ENCODE measurements at places on chromosomes 11 and 22. TPM values are rescaled to one million over a fixed set of nuclear protein-coding genes. Genes with fewer than 3 reads are reported as not detected.

GRCh38 chr22:30858976-30859713, 109.4 kb downstream of the MORC2 start:
- DNase-seq, result no peak

GRCh38 chr11:98155696-98156095, 865.1 kb upstream of the CNTN5 start:
- DNase-seq, result no peak

DNA sequence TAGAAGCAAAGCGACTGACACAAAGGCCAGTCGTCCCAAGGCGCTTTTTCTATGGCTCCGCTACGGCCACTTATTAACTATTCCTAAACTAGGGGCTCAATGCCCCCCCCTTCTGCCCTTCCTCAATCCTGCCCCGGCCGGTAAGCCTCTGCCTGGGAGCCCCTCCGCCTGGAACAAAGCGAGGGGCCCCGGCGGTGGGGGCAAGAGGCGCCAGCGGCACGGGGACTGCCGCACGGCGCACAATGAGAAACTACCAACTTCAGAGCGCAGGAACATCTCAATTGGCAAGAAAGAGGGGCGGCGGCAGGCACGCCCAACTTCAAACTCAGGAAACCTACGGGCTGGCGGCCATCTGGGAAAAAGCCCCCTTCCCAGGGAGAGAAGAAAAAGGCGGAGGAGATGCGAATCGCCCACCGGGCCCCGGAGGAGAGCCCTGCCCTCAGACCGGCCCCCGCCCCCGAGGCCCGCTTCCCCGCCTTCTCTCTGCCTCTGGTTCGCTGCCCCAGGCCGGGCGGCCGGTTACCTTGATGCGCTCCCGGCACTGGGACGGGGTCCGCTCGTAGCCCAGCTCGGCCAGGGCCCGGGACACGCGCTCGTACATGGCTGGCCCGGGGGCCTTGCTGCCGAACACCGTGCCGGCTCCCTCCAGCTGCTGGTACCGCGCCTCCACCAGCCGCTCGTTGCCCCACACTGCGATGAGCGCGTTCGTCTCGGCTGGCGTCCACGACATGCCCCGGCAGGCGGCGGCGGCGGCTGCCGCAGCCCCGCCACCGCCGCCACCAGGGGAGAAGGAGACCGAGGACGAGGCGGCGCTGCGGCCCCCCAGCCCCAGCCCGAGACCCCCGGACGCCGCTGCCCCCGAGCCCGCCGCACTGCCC, 619 bp downstream of the MSANTD2 start:
- peak; percentile 37 for DNase-seq

HSPB2 gene
- total RNA-seq, result 1.0 TPM

DNA sequence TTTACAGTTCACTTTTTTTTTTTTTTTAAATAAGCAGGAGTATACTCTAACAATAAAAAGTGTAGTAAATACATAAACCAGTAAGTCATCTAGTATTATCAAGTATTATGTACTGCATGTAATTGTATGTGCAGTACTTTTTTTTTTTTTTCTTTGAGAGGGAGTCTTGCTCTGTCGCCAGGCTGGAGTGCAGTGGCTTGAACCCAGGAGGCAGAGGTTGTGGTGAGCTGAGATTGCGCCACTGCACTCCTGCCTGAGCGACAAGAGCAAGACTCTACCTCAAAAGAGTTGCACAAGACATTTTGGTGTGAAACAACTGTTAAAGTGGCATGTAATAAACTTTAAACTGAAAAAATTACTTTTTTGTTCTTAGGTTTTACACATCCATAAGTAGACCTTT, 16.7 kb downstream of the BCL2L13 start:
- no peak for DNase-seq

DNA sequence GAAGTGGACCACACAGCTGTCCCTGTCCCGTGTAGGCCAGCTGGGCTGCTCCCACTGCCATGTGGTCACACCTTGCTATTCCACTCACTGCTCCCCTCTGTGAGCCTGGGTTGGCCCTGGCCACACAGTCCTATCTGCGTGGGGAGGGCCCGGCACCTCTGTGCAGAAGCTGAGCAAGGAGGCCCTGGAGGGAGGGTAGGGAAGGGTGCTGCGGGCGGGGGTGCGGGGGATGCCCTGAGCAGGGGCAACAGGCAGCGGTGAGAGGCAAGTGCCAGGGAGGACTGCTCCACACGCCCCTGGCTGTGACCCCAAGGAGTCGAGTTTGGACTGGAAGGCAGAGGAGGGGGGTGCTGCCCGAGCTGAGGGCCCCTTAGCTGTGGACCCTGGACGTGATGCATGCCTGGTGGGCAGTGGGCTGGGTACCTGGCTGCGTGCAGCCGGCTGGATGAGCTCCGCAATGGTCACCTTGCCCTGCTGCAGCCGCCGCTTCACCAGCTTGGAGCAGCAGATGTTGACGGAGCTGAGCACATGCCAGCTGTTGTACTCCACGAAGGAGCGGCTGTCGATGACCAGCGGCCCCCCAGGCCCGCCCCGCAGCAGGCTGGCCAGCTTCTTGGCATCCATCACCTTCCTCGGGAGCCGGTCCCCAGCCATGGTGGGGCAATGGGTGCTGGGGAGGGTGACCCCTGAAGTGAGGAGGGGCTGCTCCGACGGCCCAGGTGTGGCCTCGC, 6.7 kb downstream of the DUSP8 start:
- DNase-seq, result no peak

GRCh38 chr11:102280245-102280833, 36.9 kb upstream of the BIRC3 start:
- DNase-seq, result no peak

FGF3 gene
- total RNA-seq, result not detected

GRCh38 chr11:132185726-132186592, 815.5 kb downstream of the NTM start:
- no peak for DNase-seq

Data from SJCRH30 (cell line).